Left hindlimb (tissue), 1 donor: ENCODE measurements at places on chromosomes 12 and 14.

- DNase-seq: peak; percentile 48
Observed at GRCh38 chr12:107442326-107442987, 243.1 kb upstream of the PWP1 start.

GRCh38 chr12:109308534-109309380 lies at the start of gene FOXN4:
Gene FOXN4, minus strand, starts transcription at chr12:109309284. Its CDS starts 963 bp downstream, at chr12:109308321.
- no peak for DNase-seq

- no peak for DNase-seq
Observed at GRCh38 chr12:75854681-75855309, 176.8 kb downstream of the PHLDA1 start.

DNA sequence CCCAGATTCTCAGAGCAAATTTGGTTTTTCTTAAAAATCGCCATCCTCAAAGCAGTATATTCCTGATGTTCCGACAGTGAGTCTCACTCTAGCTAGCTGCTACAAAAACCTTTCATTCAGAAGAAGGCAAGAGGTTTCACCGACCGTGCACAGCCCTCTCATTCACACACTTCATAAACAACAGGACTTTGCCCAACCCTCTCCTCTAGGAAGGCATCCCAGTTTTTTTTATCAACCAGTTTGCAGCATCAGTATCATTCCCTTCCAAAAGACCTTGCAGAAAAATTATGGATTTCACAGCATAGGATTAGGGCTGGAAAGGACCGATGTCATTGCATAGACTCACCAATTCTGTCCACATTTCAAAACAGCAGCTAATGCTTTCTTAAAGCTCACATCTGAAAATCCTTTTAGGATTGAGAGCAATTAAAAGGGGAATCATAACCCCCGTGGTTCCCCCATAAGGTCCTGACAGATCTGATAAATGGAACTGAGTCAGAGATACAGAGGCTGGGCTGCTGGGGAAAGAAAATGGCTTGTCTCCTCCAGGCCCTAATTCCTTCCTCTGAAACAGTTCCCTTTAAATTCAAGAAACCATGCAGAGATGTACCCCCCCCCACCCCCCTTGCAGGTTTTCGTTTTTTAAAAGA lies 597 bp downstream of the SVOP start:
- DNase-seq: no peak

DNA sequence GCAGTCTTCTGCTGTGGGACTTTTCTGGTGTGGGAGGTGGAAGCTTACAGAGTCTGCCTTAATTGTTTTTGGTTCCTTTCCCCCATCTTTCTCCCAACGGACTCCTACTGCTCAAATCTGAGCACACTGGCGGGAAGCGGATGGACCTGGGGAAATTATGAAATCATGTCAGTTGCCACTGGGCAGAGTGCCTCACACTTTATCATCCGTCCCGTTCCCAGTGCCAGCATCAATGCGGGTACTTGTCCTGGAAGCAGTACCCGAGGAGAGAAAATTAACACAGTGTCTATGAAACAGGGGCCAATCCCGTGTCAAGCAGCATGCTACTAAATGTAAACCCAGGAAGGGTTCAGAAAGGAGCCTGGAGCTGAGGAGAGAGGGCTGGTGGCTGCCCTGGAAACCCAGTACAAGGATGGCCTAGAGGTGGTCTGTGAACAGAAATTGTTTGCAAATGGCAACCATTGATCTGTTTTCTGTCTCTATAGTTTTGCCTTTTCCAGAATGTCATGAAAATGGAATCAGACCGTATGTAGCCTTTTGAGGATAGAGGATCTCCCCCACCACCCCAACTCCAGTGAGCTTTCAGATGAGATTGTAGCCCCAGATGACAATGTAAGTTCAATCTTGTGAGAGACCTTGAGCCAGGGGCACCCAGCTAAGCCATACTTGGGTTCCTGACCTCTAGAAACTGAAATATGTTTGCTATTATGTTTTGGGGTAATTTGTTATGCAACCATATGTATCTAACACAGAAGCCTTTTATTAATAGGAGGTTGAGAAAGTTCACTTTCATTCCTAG lies 908 bp upstream of the CDKL1 start:
- DNase-seq: peak; percentile 56

- DNase-seq: no peak
Observed at GRCh38 chr14:75370416-75371205, 57.2 kb upstream of the JDP2 start.

DNA sequence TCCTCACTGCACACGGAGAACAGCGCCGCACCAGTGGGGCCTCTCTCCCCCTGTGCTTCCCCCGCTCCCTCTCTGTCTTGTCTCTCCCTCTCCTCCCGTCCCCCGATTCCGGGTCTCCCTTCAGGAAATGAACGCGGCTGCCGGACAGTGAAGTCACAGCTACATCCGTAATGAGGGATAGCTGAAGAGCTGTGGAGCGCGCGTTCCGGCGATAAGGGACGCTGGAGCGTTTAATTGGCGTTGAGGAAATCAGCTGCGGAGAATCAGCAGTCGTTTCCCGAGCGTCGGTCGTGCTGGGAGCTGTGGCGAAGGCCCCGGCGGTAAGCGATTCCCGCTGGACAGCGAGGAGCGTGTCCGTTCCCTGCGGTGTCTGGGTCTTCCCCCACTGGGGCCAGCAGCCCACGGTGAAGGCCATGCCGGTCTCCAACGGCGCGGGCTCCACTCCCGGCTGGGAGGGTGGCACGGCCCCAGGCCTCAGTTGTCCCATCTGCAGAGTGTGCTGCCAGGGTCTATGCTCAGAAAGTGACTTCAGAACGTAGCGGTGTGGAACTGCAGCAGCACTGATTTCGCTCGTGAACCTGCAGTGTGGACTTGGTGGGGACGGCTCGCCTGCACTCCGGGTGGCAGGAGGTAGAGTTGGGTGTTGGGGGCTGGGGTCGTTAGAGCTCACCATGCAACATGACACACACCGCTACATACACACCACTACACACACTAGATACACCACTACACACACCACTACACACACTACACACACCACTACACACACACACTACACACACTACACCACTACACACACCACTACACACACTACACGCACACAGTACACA lies 10.9 kb downstream of the NOC4L start:
- no peak for DNase-seq

DNA sequence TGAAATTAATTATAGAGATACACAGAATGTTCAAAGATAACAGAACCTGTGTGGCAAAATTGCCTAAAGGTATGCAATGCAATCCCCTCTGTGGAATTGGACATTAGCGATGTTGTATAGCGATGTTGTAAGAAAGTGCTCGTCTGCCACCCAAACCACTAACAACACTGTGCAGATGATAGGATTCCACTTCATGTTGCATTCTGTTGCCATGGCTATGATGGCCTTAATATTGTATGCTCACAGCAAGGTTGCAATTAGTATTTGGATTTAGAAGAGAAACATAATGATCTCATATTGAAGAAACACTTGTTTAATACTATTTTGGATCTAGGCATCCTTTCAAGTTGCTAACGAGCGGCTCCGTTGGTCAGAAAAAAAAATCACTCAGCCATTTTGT lies 260.3 kb downstream of the BCAT1 start:
- DNase-seq: no peak

- no peak for DNase-seq
Observed at GRCh38 chr12:123115409-123116121, 35.3 kb downstream of the PITPNM2 start.

GRCh38 chr12:117038919-117039318 lies 60.3 kb downstream of the TESC start:
- DNase-seq: peak; percentile 21

- DNase-seq: no peak
Observed at GRCh38 chr12:126811391-126811790, 1455.6 kb upstream of the TMEM132C start.

GRCh38 chr14:72643317-72643801 lies 250.5 kb downstream of the DPF3 start:
- no peak for DNase-seq

DNA sequence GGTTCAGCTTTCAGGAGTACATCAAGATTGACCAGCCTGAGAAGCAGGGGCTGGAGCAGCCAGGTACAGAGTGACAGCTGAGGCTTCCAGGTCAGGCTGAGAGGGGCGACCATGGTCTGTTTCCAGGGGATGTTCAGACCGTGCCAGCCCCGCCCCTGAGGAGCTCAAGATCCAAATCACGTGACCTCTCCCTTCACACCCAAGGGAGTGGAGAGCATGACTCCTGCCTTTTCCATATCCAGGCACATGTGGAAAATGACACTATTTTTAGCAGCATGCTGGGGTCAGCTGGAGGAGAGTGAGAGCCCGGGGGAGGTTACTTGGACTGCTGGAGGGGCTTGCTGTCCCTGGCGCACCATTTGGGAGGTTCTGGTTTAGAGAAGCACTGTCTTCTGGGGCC lies 92.7 kb downstream of the B4GALNT3 start:
- DNase-seq: no peak

DNA sequence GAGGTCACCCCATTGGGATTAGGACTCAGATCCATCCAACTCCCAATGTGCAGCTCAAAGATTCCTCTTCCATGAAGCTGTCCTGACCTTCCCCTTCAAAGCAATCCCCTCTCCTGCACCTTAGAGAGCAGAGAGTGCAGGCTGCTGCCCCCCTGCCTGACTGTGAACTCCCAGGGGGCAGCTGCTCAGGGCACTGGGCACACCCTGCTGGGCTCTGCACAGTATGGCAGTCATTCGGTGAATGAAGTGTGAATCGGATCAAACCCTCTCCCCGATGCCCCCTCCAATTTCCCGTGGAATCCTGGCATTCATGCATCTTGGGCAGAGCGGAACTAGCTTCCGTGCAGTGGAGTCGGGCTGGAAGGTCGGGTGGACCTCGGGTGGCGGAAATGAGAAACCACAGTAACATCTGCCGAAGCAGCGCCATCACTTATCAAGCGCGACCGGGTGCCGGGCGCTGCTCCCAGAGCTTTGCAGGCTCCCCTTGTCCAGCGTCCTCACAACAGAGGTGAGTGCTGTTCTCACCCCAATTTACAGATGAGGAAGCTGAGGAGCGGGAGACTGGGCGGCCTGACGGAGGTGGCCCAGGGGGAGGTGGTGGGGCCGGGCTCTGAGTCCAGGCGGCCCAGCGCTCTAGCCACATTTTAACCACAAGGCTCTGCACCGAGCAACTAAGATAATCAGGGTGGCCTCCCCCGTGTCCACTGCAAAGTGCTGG lies 14.7 kb downstream of the GALNT9 start:
- no peak for DNase-seq

GRCh38 chr12:117417004-117417403 lies 55.6 kb upstream of the NOS1 start:
- no peak for DNase-seq

GRCh38 chr14:75123991-75124390 lies 2.9 kb downstream of the NEK9 start:
- no peak for DNase-seq

GRCh38 chr12:129538137-129538536 lies 365.7 kb downstream of the TMEM132D start:
- no peak for DNase-seq

- no peak for DNase-seq
Observed at GRCh38 chr12:91777268-91777992, 368.2 kb downstream of the BTG1 start.
